ENCODE measurements at places on chromosomes 6 and 20. TPM values are rescaled to one million over a fixed set of nuclear protein-coding genes. Genes with fewer than 3 reads are reported as not detected.

- DNase-seq: no peak
These were observed 5.7 kb upstream of the FAM209A start for GRCh38 chr20:56518721-56519398.

SDC4 gene
- not detected for total RNA-seq

GRCh38 chr6:116557893-116558292 is 4.3 kb downstream of the CALHM4 start:
- no peak for DNase-seq

DNA sequence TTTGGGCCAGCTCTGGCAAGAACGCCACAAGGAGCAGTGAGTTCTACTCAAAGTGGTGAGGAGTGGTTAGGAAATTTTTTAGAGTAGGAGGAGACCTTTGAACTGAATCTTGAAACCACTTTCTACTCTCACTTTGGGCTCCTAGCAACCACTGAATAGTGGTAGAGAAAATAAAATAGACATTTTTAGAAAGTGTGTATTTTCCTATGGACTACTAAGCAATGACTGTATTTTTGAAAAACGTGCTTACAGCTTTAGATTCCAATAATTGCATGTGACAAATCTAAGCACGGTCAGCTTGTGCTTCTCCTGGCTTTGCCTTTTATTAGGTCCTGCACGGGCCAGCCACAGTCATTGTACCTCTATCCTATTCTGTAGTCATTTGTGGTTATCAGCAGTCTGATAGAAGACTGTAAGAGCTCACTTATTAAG is 8.7 kb upstream of the IFNGR1 start:
- DNase-seq: no peak

- DNase-seq: no peak
These were observed 413.7 kb upstream of the SULF2 start for GRCh38 chr20:48198929-48199451.

DNA sequence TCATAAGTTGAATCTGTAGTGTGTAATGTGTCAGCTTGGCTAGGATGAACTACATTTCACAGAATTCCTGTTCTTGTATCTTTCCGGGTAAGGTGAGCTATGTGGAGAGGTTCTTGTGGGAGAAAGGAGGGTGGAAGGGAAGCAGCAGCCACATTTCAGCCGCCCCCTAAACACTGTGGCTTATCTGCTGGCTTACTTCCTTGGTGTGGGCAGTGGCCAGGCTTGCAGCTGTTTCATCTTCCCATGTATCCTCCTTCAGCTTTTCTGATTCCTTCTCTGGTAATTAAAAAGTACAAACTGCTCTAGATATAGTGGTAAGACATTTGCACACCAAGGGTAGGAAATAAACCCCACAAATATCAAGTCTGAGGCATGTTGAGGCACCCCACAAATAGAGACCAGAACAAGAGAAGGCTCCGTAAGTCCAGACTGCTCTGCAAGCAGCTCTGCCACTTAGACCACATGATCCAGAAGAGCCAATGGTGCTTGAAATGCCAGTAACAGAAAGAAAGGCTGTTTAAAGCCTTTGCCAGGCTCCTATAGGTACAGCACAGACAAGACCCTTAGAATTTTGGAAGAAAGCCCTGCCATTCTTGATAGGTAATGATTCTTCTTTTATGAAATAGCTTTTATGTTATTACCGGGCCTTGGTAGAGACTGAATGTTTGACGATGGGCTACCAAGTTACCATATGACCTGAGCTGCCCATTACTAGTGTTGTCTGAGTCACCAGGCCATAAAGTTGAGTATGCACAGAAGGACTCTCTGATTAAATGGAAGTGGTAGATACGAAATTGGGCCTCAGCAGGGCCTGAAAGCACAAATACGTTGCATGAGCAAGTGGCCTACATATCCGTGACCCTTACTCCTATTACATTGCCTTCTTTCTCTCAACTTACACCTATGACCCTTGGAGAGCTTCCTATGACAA is 215.0 kb upstream of the SGK1 start:
- DNase-seq: no peak

SLPI gene
- total RNA-seq: not detected

GRCh38 chr6:147829835-147830234 is 321.3 kb downstream of the SAMD5 start:
- DNase-seq: no peak

DNA sequence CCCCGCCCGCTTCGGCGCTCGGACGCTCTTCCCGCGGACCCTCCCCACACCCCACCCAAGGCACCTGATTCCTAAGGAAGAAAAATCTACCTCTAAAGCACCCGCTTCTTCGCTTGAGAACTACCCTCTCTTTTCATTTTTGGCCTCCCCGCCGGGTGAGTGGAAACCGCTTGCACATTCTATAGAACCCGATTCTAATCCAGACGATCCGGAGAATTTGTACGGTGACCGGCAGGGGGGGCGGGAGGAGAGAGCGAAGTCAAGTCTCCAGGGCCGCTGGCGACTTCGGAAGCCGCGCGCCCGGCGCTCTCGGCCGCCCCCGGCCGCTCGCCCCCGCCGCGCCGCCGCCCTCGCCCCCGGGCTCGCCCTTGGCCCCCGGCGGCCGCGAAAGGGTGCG is at the start of gene RBM24:
Gene RBM24 (plus strand): TSS at position 262 of the 397 bp plus-strand sequence. CDS start 221 bp downstream, outside the sequence.
- no peak for DNase-seq

- DNase-seq: no peak
These were observed 988 bp downstream of the TIAM2 start for GRCh38 chr6:154996016-154996590.

DNA sequence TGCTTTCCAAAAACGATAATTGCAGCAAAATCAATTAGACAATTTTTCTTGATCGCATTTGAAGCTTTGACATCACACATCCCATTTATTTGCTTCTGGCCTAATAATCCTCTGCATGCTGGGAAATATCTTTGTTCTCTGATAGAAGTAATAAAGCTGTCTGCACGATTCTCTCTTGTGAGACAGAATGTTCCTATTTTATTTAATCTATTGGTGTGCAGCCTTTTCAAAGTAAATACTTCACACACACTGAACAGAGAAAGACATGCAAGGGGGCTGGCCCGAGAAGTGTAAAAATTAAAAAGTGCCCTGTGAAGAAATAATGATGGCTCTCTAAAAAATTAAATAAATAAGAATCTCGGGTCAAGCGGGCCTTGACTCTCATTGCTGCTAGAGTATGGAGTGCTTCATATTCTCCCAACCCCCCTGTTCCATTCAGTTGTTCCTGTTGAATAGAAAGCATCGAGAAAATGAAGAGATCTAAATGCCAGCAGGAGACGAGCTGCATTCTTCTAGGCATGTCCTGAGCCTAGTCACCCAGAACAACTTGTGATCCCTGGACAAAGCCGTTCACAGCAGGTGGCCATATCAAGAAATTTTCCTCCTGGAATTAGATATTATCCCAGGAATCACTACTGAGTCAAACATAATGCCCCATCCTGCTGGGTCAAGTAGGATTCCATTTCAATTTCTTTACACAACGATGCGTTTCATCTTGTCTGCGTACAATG is 625.9 kb upstream of the EPHA7 start:
- no peak for DNase-seq

RSPO4 gene
- not detected for total RNA-seq

GRCh38 chr20:47735412-47736400 is 49.6 kb downstream of the SULF2 start:
- DNase-seq: no peak

DNA sequence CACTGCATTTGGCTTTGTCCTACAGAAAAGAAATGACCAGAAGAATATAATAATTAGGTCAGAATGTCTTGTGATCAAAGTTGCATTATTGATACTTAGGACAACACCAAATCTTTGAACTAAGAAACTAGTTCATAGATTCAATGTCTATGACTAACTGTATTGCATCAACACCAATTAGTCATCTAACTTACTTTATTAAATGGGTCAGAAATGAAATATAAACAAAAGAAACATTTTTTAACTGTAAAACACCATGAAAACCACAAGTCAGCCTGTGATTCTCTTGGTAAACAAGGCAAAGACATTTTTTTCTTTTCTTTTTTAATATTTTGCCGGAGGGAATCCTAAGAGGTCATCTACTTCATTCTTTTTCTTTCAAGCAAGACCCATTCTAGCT is 114.1 kb upstream of the HDDC2 start:
- DNase-seq: no peak

- DNase-seq: no peak
These were observed 73.0 kb downstream of the CD40 start for GRCh38 chr20:46191168-46191540.

PSORS1C1 gene
- not detected for total RNA-seq

DNA sequence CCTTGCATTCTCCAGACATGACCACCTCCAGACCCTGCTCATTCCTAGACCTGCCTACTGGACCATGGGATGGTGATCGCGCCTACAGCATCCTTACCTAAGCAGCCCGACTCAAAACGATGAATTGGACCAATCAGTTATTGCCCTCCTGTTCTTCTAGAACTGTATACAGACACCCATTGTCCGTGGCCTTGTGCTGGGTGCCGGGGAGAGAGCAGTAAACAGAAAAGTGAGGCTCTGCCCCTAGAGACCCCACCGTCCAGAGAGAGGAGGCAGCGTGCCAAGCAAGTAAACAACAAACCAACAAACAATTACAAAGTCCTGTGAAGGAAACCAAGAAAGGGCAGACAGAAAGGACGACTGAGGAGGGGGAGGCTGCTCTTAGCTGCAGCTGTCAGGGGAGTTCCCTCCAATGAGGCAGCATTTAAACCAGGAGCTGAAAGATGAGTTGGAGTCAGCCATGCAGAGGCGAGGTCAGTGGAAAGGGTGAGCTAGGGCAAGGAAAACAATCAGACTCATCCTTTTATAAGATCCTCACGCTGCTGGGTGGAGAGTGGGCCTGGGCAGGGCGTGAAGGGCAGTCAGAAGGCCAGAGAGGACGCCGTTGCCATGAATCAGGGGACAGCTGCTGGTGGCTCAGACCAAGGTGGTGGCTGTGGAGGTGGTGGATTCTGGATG is 37.6 kb upstream of the BLCAP start:
- no peak for DNase-seq

DNA sequence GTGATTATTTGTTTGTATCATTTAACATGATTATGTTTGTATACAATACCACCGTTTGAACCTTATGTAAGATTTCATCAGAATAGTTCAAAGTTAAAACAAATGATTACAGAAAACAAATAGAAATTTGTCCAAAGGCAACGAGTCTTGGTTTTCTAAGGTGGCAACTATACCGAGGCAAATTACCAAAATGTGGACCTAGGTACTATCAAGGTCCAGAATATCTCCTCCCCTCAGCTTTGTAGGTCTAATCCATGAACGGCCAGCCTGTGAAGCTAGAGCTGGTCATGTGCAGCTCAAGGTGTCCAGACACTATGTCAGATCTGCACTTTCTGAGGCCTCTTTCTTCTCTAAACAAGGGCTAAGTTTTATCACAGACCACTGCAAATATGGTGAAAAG is 151.7 kb upstream of the BEND3 start:
- DNase-seq: no peak

- DNase-seq: no peak
These were observed 90.0 kb upstream of the BHLHE23 start for GRCh38 chr20:63096681-63097335.

DNA sequence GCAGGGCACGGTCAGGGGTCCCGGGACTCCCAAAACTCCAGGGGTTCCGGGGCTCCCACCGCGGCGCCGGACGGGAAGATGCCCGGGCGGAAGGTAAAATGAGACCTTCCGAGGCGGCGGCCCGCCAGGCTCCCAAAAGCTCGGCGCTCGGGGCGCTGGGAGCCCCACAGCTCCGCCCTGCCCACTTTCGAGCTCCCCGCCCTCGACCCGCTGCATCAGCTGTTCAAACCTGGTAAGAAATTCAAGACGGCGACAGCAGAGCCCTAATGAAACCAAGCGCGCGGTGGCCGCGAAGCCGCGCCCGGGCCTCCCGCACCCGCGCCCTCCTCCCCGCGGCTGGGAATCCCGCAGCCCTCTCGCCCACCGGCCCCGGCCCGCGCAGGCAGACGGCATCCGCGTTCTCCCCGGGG is 369 bp downstream of the SLC4A11 start:
- peak; percentile 86 for DNase-seq

ZNF334 gene
- not detected for total RNA-seq

DNA sequence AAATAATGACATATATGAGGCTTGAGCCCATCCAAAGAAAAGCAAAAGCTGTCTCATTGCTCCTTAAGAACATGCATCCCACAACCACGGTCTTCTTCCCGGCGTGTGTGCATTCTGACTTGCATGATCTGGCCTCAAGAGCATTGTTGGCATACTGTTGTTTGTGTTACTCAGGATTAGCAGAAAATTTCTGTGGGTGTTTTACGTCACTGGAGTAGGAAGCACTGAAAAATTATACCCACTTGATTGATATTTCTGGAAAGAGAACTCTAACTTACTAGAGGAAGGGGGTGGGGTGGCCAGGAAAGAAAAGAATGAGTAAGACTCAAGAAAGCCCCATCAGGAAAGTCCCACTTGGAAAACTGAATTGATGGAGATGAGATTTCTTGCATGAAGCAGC is 326.2 kb upstream of the PRDM1 start:
- DNase-seq: no peak

SLC17A1 gene
- not detected for total RNA-seq

DNA sequence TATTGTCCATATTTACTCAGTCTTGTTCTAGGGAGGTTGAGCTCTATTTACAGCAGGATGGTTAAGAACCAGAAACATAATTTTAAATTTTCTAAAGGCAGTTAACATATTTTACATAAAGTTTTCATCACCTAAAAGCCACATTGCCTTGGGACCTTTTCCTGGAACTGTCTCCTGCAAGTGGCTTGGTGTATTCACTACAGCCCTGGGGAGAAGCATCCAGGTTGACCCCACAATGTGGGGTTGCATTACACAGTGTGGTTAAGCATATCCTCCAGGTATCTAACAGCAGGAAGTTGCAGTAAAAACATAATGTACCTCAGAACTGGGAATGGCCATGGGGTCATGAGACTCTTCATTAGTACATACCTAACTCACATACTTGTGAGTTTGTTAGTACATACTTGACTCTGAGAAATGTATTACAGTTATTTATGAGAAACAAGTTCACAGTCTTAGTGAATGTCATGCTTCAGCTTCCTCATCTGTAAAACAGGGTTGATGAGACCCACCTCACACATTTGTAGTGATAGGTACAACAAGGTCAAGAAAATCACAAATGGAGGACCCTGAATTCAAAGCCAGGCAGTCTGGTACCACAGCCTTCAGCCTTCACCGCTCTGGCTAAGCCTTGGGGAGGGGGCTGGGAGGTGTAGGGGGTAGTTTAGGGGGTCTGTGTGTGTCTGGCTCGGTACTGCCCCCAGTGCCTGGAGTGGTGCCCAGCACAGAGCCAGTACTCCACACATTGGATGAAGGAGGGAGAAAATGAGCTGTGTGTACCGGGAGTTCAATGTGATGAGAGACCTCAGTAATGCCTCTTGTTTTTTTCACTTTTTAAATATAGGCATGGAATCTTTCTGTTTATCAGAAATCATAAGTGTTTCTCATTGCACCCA is 52.9 kb downstream of the KAT14 start:
- no peak for DNase-seq

GRCh38 chr6:63066055-63066704 is 145.1 kb upstream of the FKBP1C start:
- DNase-seq: peak; percentile 68

- DNase-seq: no peak
These were observed 308.6 kb upstream of the ZFP64 start for GRCh38 chr20:52500157-52500556.

- DNase-seq: peak; percentile 42
These were observed 84.6 kb downstream of the PTPN1 start for GRCh38 chr20:50594591-50595432.
